Left forelimb (tissue), 1 donor: ENCODE measurements at places on chromosomes 5 and 9.
A peak's percentile ranks its signal among the peaks of the same experiment; 100 is the strongest.

GRCh38 chr9:126615791-126616447 lies 2.2 kb downstream of the LMX1B start:
- no peak for DNase-seq

GRCh38 chr5:69331528-69332445 lies 814 bp downstream of the CCDC125 start:
- no peak for DNase-seq

DNA sequence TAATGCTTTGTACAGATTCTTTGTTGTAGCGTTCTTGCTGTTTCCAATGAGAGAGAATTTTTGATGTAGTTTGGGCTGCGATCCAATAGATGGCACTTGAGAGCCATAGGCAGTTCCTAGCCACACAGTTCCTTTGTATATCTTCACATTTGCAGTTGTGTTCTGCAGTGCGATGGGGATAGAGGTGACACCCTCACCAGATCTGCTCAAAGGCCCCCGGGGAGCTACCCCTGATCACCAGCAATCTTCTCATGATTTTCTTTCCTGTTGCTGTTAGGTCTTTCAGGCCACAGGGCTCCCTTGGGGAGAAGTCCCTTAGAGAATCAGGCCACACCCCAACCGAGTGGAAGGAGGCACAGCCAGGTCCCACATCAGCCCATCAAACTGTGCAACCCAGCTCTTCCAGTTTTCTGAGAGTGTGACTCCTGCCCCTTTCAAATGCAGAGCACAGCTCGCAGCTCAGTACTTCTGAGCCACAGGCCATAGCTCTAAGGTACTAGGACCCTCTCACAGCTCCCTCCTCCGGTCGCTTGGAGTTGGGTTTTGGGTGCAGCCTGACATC lies 353.7 kb downstream of the SLCO4C1 start:
- no peak for DNase-seq

- DNase-seq, result no peak
These were observed 65.8 kb downstream of the SEMA6A start for GRCh38 chr5:116508835-116509234.

DNA sequence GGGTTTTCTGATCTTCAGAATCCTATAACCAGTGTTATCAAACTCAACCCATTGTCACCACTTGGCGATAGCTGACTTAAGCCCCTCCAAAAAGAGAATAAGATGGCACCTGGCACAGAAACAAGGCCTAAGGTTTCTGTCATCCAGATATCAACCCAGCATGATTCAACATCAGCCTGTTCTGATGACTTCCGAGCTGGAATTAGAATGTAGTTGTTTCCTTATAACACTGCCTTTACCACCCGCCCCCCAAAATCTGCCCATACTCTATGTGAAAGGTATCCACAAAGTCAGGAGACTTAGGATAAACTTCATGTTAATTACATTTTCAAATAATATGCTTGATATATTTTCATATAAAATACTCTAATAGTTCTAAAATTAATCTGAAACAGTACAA lies 5.2 kb downstream of the KLF9 start:
- no peak for DNase-seq

- DNase-seq, result no peak
These were observed 349.0 kb upstream of the MPDZ start for GRCh38 chr9:13628526-13628925.

DNA sequence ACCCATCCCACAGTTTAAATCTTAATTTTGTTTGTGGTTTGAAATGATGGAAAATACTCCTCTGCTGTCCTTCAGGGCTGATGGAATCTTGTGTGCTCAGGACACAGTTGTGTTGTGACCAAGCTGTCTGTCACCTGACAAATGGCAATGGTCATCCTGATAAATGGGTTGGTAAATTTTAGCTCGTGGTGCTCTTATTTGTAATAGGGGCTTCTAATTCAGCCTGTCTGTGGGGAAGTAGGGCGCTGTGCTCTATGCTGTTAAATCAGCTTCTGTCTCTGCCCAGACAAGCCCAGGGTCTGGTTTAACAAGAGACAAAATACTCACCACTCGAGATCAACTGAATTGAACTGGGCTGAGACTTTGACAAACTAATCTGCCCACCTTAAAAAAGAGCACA lies 4.5 kb downstream of the LRRTM2 start:
- DNase-seq, result no peak

- DNase-seq, result no peak
These were observed 124.7 kb downstream of the GALNT10 start for GRCh38 chr5:154315196-154315595.

DNA sequence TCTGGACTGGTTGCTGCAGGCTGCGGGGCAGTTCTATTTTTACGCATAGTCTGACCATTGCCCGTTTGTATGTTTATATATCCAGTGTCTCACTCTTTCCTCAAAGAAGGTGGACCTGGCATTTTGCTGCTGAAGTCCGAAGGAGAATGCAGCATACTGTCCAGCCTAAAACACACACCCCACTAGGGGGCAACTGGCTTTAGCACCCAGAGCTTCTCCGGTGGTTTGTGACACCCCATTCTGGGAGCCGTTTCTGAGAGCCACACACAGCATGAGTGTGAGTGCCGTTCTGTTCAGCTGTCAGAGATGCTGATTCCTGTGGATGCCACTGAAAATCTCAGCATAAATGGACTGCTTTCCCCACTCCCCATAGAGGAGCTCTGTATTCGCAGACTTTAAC lies 290.5 kb upstream of the TAS2R1 start:
- no peak for DNase-seq

DNA sequence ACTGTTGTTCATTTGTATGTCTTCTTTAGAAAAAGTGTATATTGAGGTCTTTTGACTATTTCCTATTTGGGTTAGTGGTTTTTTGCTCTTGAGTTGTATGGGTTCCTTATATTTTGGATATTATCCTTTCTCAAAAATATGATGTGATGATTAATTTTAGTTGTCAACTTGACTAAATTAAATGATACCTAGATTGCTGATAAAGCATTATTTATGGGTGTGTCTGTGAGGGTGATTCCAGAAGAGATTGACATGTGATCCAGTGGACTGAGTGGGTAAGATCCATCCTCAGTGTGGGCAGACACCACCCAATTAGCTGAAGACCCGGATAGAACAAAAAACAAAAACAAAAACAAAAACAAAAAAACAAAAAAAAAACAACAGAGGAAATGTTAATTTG lies 115.1 kb upstream of the KIF2A start:
- DNase-seq, result no peak

- peak; percentile 77 for DNase-seq
These were observed 24.9 kb upstream of the ELAVL2 start for GRCh38 chr9:23850690-23851629.

- no peak for DNase-seq
These were observed 55.9 kb upstream of the ANKRD55 start for GRCh38 chr5:56288873-56289601.

DNA sequence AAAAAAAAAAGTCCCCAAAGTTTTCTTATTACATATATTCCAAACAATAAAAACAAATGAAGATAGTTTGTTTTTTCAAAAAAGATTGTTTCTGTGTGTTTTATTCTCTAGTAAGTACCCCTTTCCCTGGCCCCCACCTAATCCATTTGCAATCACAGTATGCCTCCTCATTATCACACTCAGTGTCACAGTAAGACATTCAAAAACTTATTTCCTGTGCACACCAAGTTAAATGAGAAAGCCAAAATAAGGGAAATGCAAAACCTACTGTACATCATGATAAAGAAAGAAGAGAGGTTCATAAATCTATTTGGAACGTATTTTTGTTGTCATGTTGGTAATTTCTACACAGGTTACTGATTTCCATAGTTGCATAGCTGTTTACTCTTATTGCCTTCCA lies 62.3 kb downstream of the ST8SIA4 start:
- DNase-seq, result no peak

DNA sequence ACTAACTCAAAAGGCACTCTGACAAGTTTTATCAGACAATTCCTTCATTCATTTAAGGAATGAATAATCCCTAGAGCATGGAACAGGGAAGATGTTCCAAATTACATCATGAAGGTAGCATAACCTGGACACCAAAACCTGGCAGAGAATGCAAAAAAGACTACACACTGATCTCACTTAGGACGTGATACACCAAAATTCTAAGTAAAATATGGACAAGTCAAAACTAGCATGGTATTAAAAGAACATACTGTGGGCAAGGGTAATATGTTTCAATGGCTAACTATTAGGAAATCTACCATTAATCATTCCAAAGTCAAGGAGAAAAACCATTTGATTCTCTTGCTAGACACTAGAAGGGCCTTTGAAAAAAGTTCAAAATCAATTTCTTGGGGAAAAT lies 176.5 kb downstream of the HSPA4 start:
- DNase-seq, result no peak

GRCh38 chr5:3601061-3601710 lies 5.6 kb downstream of the IRX1 start:
- no peak for DNase-seq

DNA sequence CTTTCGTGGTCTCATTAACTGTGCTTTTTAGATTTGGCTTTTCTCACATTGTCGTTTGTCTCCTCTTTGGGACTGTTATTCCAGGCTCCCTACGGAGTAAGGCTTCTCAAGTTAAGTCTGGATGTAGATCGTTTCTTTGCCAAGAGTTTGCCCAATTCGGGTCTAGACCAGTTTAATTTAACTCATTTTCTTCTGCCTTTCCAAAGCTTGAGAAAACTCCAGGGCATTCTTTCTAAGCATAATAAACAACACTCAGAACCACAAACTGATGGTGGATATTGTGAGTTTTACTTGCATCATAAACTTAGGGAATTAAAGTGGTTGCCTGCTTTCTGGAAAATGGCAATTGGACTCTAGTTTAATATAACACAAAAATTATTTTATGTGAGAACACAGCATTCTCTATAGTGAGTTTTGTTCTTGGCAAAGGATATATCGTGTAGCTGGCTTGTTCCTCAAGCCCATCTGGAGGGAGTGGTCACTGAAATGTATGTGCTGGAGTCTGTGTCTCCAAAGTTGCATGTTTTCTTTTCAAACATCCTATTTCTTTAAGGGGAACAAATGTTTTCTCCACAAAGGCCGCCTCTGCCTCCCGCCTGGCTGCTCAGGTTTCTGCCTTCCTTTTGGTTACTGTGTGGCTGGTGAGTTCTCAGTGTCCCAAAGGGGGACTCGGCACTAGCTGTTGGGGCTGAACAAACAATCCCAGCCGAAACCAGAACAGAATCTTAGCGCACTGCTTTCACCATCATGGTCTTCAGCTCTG lies 211.3 kb upstream of the FBN2 start:
- DNase-seq, result peak; percentile 66

DNA sequence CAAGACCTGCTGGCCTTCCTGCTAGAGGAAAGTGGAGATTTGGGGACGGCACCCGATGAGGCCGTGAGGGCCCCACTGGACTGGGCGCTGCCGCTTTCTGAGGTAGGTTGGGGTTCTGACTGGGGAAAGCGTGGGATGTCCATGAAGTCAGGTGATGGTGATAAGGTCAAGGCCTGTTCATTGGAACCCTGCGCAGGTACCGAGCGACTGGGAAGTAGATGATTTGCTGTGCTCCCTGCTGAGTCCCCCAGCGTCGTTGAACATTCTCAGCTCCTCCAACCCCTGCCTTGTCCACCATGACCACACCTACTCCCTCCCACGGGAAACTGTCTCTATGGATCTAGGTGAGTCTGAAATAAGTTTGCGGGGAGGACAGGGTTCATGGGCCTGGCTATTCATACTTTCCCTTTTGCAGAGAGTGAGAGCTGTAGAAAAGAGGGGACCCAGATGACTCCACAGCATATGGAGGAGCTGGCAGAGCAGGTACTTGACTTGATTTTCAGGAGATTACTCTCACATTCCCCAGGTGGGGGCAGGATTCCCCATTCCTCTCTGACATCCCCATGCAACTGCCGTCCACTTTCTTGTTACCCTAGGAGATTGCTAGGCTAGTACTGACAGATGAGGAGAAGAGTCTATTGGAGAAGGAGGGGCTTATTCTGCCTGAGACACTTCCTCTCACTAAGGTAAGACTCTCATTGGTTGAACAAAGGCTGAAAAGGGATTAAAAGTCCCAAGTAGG lies 505 bp downstream of the CREB3 start:
- no peak for DNase-seq

GRCh38 chr5:3118340-3118739 lies 366.9 kb upstream of the IRX2 start:
- DNase-seq, result no peak

- DNase-seq, result no peak
These were observed 123.5 kb downstream of the TSSK1B start for GRCh38 chr5:113311301-113311700.

DNA sequence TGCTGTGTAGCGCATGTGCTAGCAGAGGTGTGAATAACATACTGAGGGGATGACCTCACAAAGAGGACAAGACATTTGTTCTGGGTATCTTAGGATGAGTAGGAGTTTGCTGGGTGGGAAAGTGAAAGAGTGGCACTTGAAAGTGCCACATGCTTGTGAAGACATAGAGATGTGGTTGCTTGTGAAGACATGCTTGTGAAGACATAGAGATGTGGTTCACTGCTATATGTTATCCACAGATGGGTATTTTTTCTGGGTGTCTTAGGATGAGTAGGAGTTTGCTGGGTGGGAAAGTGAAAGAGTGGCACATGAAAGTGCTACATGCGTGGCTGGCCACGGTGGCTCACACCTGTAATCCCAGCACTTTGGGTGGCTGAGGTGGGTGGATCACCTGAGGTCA lies 63.6 kb downstream of the MAST4 start:
- DNase-seq, result no peak

DNA sequence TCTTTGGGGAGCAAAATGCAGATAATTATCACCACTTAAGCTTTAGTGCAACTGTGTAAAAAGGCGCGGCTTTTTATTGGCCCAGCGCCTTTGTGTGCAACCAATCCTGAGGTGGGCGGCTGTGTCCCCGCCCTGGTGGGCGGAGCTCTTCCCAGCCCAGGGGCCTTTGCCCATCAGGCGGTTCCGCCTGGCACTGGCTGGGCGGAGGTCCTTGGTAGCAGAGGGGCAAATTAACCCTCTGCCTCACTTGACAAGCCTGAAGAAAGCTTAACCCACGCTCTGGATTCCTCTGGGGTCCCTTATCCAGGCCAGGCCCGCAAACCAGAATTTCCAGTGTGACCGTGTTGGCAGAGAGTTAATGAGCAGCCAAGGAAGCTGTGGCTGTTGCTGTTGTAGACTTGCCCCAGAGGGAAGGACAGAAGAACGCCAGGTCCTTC lies 12.8 kb upstream of the NIPAL4 start:
- no peak for DNase-seq
